Dorsolateral prefrontal cortex (tissue), 122 donors: ENCODE measurements at places on chromosomes 5 and 9.

DNA sequence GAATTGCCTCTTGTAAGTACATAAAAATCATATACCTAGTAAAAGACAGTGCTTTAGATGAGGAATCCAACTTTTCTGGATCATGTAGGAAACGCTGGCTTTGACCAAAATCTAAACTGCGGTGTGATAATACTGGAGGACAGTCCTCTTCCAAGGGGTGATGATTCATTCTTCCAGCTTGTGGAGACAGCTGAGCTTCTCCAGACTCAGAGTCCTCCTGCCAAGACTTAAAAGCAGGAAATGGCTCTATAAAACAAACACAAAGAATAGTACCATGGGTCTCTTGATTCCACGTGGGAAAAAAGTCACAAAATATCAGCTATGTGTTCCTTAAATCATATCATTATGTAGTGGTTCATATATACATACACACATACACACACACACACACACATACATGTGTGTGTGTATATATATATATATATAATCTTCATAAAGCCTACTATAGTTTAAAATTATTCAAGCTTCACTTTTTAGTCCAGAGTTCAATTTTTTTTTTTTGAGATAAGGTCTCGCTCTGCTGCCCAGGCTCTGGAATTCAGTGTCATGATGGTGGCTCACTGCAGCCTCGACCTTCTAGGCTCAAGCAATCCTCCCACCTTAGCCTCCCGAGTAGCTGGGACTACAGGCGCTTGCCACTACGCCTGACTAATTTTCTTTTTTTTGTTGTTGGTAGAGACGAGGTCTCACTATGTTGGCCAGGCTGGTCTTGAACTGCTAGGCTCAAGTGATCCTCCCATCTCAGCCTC is 65.0 kb downstream of the PKD2L2 start:
- no peak for DNase-seq

DNA sequence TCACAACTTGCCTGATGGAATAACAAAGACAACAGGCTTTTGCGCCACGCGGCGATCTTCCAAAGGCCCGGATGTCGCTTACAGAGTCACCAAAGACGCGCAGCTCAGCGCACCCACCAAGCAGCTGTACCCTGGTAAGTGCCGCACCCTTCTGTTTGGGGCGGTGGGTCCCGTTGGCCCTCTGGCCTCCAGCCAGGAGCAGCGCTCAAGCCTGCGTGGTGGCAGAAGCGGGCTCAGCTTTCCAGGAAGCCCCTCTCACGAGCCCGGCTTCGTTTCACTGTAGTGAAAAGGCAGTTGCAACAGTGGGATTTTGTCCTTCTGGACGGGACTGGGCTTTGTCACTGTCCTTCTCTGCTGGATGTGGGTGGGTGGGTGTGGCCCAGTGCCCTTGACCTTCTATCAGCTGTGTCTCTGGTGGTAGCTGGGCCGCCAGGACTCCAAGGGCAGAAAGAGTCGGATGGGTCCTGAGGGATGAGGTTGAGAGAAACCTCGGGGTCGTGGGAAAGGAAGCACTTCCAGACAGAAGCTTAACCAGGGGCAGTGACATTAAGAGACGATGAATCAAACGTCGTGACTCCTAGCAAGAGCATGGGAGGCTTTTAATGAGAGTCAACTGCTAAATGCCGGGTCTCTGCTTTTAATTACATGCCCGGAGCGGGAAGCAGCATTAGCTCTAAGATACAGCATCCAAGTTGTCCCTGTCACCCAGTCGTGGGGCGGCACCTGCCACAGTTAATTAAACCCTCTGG is 49.5 kb downstream of the COL5A1 start:
- peak; percentile 1 for DNase-seq

GRCh38 chr9:532707-533106 is 308.8 kb upstream of the DMRT1 start:
- DNase-seq = no peak

- DNase-seq = no peak
Observed at GRCh38 chr5:20649966-20650365, 662.0 kb upstream of the CDH18 start.

DNA sequence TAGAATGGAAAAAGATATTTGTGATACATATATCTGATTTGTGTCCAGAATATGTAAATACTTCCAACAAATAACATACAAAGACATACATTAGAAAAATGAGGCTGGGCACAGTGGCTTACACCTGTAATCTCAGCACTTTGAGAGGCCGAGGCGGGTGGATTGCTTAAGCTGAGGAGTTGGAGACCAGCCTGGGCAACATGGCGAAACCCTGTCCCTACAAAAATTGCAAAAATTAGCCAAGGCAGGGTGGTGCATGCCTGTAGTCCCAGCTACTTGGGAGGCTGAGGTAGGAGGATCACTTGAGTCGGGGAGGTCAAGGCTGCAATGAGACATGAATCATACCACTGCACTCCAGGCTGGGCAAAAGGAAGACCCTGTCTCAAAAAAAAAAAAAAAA is 46.1 kb upstream of the CDC42SE2 start:
- DNase-seq = no peak

DNA sequence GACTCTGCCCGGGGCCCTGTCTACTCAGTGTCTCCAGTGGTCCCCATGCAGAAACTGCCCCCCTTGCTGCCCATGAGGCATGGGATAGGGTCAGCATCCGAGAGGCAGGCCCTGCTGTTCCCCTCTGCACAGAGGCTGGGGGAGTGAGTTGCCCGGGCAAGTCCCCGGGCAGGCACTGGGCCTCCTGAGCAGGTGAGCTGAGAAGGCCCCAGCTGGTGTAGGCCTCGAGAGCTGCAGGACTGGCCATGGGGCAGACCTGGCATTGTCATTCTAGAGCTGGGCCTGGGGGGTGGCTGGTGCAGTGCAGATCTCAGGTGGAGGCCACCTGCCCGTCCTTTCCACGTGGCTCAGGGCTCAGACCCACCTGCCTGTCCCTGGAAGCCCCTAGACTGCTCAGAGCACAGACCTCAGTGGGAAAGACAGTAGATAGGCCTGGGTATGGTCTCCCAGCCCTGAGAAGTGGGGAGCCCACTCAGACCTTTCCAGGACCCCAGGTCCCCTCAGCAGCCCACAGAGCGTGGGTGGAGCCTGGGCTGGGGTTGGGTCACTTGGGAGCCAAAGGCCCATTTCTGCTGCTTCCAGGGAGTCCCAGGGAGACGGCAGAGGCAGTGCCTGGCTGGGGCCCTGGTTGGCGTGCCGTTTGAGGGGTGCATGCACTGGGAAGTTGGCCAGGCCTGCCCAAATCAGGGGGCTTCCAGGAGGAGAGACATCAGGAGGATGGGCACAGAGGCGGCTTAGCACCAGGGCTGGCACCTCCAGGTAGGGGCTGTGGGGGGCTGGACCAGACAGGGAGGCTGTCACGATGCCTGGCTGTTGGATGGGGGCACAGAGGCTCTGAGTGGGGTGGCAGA is 4.8 kb upstream of the NOTCH1 start:
- no peak for DNase-seq

DNA sequence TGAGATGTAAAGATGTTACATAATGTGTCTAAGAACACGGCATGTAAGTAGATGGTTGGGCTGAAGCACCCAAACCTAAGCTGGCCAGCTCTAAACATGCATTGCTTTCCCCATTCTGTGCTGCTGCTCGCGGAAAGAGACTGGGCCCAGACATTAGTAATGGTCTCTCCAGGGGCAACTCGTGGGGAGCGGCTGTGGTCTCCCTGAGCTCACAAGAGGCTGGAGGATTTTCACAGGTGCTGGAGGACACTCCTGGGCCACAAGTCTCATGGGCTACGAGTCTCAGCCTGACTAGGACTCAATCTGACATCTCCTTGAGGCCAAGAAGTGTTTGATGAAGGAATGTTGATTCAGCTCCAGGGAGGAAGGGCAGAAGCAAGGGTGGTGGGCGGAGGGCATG is 92.7 kb upstream of the PTCH1 start:
- no peak for DNase-seq

- no peak for DNase-seq
Observed at GRCh38 chr5:77309140-77309539, 98.7 kb downstream of the PDE8B start.

GRCh38 chr5:169832304-169832703 is 148.0 kb downstream of the INSYN2B start:
- no peak for DNase-seq

DNA sequence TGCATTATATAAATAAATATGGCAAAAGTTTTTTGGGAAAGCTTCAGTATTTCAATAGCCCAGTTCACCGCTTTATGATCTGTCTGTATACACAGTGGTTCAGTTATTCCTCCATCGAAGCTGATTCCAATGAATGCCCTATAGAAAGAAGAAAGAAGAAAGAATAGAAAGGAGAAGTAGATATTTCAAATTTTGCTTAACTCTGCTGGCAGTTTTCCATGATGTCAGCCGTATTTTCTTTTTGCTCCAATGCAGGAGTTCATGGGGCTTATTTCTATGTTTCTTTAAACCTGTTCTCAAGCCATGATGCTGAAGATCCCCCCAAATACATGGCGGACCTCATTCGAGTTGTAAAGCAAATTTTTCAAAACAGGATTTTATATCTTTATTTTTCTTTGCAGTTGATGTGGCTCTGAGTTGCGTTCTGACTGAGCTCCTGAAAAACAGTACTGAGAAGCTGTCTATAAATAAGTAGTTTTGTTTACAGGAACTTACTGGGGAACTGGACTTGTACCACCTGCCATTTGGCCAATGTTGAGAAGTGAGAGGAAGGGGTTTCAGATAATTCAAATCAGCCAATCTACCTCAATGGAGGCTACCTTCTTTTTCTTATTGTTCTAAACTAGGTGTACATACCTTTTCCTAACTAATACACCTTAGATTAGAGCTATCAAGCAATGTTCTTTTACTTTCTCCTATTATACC is 418.5 kb upstream of the MEF2C start:
- DNase-seq = no peak

- DNase-seq = no peak
Observed at GRCh38 chr5:165560648-165561047, 2055.2 kb downstream of the MAT2B start.

DNA sequence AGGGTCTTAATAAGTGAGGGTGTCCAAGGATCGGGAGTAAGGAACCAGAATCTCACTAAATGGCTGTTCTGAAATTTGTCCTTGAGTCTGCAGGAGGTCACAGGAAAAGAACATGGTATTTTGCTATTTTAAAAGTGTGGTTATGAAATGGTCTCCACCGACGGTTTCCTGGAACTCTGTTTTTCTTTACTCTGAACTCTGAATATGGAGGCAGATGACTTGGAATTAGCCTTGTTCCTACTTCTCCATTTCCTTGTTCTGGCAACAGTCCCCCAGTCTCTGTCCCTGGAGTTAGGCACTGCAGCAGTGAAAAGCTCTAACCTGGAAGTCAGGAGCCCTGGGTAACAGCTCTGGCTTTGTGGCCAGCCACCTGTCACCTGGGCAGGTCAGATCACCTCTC is 46.6 kb upstream of the C5orf58 start:
- no peak for DNase-seq
